ENCODE measurements at places on chromosomes 2 and 18.

GRCh38 chr2:85734942-85735608, 18.7 kb upstream of the ATOH8 start:
- no peaks in the 10 kb centered on the region for H3K27me3 ChIP-seq
- no peak overlapping the region for H3K4me3 ChIP-seq
- H3K36me3 ChIP-seq = no peaks in the 10 kb centered on the region
- DNase-seq = no peak
- H3K4me1 ChIP-seq = no peaks in the 10 kb centered on the region

- H3K36me3 ChIP-seq = no peaks in the 10 kb centered on the region
- no peak overlapping the region for H3K4me3 ChIP-seq
- H3K4me1 ChIP-seq = no peaks in the 10 kb centered on the region
- no peaks in the 10 kb centered on the region for H3K27me3 ChIP-seq
Observed at GRCh38 chr2:236403811-236404210, 139.6 kb upstream of the ASB18 start.

DNA sequence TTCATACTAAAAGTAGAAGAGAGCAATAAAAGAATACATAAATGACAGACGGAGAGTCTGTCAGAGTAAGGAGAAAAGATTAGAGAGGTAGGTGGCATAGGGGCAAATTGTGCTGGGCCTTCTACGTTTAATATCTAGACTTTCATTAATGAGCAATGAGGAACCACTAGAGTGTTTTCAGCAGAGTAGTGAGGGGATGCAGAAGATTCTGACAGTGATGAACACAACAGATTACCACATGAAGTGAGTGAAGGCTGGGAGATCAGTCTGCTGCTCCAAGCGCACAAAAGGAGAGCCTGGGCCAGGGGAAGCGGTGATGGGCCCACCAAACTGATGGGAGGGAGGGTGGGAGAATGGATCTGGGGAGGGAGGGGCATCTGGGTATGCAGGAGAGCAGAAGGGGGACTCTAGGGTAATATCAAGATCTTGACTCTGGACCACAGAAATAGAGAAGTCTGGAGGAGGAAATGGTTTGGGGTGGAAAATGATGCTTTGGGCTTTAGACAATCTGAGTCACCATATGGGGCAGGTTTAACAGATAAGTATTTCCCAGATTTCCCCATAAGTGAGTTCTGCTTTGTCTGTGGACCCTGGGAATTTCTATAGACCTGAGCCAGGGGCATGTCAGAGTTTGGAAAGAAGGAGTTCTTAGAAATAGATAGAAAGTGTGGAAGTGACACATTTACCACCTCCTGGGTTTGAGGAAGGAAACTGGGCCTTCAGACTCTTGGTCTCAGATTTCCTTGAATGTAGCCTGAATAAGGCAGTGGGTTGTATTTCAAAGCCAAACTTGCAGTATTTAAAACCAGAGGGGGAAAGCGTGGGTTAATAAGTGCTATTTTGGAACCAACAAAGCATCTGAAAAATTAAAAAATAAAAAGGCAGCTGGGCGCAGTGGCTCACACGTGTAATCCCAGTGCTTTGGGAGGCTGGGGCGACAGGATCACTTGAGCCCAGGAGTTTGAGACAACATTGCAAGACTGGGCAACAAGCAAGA, 15.0 kb upstream of the IL1A start:
- H3K27me3 ChIP-seq = no peaks in the 10 kb centered on the region
- no peak for DNase-seq
- H3K36me3 ChIP-seq = no peaks in the 10 kb centered on the region
- H3K4me1 ChIP-seq = peaks cover 33% of the 10 kb centered on the region

DNA sequence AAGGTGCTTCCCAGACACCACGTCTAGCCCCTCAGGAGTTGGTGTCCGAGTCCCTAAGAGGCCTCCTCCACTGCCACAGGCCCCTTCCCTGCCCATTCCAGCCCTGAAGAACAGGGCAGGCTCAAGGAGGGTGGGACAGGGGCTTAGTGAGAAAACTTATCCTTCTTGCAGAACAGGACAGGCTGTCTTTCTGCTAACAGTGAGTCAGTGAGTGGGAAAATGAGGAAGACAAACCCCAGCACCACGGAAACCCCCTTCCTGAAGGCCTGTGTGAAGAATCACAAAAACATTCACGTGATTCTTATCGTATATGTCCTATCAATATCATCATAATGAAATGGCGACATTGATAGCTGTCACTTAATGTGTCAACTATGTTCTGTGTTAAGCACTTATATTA, 9.8 kb downstream of the FZD7 start:
- no peaks in the 10 kb centered on the region for H3K4me1 ChIP-seq
- no peak overlapping the region for H3K27ac ChIP-seq
- H3K27me3 ChIP-seq = peaks cover 43% of the 10 kb centered on the region
- H3K4me3 ChIP-seq = no peak overlapping the region
- no peaks in the 10 kb centered on the region for H3K36me3 ChIP-seq

DNA sequence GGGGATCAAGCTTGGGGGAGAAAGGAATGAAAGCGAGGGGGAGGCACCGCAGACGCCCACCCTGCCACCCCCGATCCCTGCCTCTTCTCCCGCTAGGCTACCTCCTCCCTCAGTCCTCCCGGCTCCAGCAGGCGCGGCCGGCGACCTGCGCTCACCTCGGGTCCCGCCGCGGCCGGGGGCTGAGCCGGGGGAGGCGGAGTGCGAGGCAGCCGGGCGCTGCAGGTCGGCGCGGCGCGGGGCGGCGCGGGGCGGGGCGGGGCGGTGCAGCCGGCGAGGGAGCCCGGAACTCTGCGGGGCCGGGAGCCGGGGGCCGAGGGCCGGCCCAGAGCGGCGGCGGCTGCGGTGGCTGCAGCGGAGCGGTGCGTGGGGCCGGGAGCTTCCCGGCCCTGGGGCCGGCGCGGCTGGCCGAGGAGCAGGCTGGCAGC, 477 bp downstream of the ACVR1 start:
- no peaks in the 10 kb centered on the region for H3K27me3 ChIP-seq
- no peaks in the 10 kb centered on the region for H3K36me3 ChIP-seq
- peak; percentile 56 for DNase-seq
- H3K4me3 ChIP-seq = peak overlapping the region; percentile 85

DNA sequence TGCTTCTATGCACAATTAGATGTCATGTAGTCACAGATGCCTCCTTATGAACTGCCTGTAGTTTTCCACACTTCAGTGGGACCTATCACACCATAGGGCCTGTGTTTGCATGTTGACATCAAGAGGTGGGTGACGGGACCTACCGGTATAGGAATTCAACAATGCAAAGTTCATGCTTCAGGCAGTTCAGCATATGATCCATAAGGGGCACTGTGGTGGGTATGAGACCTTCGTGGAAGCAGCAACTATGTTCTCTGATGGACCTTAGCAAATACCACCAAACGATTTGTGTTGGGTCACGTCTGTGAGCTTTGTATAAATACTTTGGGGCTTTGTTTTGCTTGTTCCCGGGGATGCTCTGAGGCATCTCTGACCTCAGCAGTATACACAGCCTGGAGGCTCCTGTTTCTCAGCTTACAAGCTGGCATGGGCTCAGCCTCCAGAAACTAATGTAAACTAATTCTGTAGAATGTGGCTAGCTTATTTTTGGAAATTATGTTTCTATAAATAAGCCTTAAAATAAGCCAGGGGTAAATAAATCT, 111.6 kb downstream of the DTNA start:
- DNase-seq = no peak
- no peaks in the 10 kb centered on the region for H3K36me3 ChIP-seq
- no peak overlapping the region for H3K27ac ChIP-seq
- H3K4me1 ChIP-seq = peaks cover 2% of the 10 kb centered on the region
- no peak overlapping the region for H3K4me3 ChIP-seq

DNA sequence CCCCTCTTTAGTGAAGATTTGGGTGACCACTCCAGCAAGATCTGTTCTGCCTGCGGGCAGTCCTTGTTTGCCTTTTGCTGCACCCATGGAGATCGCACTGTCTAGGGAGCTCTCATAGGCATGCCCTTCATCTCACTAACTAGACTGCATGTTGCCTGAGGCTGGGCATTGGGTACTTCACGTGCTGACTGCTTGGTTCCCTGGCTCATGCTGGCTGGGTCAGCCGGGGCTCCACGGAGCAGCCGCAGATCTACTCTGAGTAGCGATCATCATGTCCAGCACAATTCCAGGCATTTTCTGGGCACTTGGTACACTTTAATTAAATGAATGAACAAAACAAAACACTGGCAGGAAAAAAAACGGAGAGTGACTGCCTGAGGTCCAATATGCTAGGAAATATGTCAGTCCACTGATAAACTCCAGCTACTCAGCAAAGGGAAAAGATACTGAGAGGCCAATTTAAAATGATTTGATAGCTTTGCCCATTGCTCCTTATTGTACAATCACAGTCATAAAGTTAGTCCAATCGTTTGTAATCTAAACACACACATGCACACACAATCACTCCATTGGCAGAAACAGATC, 220.3 kb downstream of the C1D start:
- H3K4me1 ChIP-seq = no peaks in the 10 kb centered on the region
- no peak overlapping the region for H3K4me3 ChIP-seq
- no peaks in the 10 kb centered on the region for H3K36me3 ChIP-seq
- no peak for DNase-seq
- H3K27me3 ChIP-seq = no peaks in the 10 kb centered on the region
- H3K27ac ChIP-seq = no peak overlapping the region

DNA sequence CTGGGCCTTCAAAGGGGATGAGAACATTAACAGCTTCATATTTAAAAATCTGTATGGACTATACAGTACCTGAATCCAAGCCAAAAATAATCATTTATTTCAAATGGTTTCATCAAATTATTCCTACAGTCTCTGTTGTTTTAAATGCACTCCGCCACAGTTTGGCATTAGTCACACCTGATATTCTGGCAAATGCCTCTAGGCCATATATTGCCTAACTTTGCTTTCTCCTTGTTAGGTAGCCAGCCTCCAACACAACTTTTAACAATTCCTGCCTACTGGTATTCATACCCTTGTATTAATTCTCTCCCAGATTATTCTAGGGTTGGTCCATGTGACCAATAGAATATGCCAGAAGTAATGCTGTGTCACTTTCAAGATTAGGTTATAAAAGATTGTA, 146.6 kb upstream of the FANCL start:
- no peaks in the 10 kb centered on the region for H3K4me1 ChIP-seq
- DNase-seq = no peak
- no peaks in the 10 kb centered on the region for H3K36me3 ChIP-seq
- H3K4me3 ChIP-seq = no peak overlapping the region
- no peaks in the 10 kb centered on the region for H3K27me3 ChIP-seq

GRCh38 chr2:100105678-100106054, 36.7 kb downstream of the AFF3 start:
- peaks cover 20% of the 10 kb centered on the region for H3K27me3 ChIP-seq
- H3K4me3 ChIP-seq = peak overlapping the region; percentile 74
- peaks cover 10% of the 10 kb centered on the region for H3K4me1 ChIP-seq
- H3K36me3 ChIP-seq = no peaks in the 10 kb centered on the region
- peak overlapping the region; percentile 39 for H3K27ac ChIP-seq

GRCh38 chr2:192082121-192082520, 112.6 kb downstream of the TMEFF2 start:
- H3K27ac ChIP-seq = no peak overlapping the region
- peaks cover 2% of the 10 kb centered on the region for H3K27me3 ChIP-seq
- peaks cover 3% of the 10 kb centered on the region for H3K4me1 ChIP-seq
- H3K36me3 ChIP-seq = no peaks in the 10 kb centered on the region
- DNase-seq = no peak
- no peak overlapping the region for H3K4me3 ChIP-seq

- no peaks in the 10 kb centered on the region for H3K4me1 ChIP-seq
- DNase-seq = no peak
- H3K4me3 ChIP-seq = no peak overlapping the region
- H3K27ac ChIP-seq = no peak overlapping the region
Observed at GRCh38 chr2:217283460-217283859, 423.6 kb upstream of the TNP1 start.

- no peak for DNase-seq
- H3K27me3 ChIP-seq = no peaks in the 10 kb centered on the region
- H3K4me1 ChIP-seq = no peaks in the 10 kb centered on the region
- no peak overlapping the region for H3K4me3 ChIP-seq
- H3K36me3 ChIP-seq = no peaks in the 10 kb centered on the region
Observed at GRCh38 chr18:3219241-3219630, 532 bp downstream of the MYOM1 start.

DNA sequence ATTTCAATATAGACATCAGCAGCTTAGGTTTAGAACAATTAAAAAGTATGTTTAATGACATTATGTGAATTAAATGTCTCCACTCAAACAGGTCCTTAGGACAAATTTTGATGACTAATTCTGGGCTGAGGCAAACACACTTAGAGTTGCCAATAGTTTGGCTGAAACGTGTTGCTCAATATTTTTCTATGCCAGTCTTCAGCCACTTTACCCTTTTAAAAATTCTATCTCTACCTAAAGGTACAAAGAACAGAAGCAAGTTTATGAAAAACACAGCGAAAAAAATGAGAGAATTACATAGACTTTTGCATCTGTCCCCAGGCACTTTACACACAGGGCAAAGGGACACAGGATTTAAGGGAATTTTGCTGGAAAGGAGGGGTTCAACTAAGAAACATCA, 4.5 kb downstream of the IDH1 start:
- H3K4me1 ChIP-seq = peaks cover 22% of the 10 kb centered on the region
- H3K36me3 ChIP-seq = peaks cover 22% of the 10 kb centered on the region
- H3K4me3 ChIP-seq = no peak overlapping the region
- no peaks in the 10 kb centered on the region for H3K27me3 ChIP-seq

- H3K27me3 ChIP-seq = no peaks in the 10 kb centered on the region
- H3K4me3 ChIP-seq = no peak overlapping the region
- H3K4me1 ChIP-seq = peaks cover 10% of the 10 kb centered on the region
- peak; percentile 5 for DNase-seq
- H3K27ac ChIP-seq = no peak overlapping the region
Observed at GRCh38 chr18:49127471-49128190, 176.9 kb upstream of the SMAD7 start.

GRCh38 chr2:214816008-214816533, 6.6 kb upstream of the BARD1 start:
- peaks cover 1% of the 10 kb centered on the region for H3K4me1 ChIP-seq
- no peak overlapping the region for H3K27ac ChIP-seq
- H3K4me3 ChIP-seq = no peak overlapping the region
- no peaks in the 10 kb centered on the region for H3K36me3 ChIP-seq

All from activated naive CD8-positive, alpha-beta T cell treated with anti-CD3 and anti-CD28 coated beads, Interleukin-2, amount 50 U/mL, for 24 hours (primary cell).